AG10803 (cell line): ENCODE measurements at places on chromosomes 6 and 20.

- no peak for DNase-seq
Observed at GRCh38 chr6:161057103-161058091, 65.8 kb downstream of the MAP3K4 start.

DNA sequence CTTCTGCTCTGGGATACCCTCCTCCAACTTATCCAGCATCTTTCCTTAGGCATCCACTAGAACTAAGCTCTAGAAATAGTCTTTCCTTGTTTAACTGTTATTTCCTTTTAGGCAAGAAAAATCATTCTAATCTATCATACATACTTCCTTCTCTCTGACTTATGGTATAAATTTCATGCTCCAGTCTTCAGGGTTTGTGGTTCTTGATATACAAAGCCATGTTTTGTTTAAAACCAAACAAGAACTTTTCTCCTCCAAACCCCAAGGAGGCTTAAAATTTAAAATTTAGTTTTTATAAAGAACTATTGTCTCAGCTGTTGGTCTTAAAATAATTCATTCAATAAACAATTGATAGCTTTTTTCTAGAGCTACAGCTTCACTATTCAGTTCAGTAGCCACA, 77.2 kb downstream of the CD164 start:
- no peak for DNase-seq

DNA sequence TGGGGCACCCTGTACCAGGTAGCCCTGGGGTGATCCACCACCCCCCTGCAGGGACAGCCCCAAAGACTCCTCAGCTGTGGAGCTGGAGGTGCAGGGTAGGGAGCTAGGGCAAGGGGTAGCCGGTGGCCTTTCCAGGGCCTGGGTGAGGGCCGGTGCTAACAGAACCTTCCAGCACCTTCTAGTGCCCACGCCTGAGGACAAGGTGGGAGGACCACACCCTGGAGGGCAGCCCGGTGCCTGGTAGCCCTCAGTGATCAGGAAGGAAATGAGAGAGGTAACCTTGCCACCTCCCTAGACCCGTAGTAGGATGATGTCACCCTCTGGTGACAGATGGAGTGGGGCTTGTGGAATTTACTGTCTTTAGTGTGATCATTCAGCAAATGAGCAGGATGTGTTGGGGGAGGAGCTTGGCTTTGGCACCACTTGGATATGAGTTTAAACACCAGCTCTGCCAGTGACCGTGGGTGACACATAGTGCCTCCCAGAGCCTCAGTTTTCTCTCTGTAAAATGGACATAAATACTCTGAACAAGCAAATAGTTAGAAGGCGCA, 187.7 kb downstream of the NFATC2 start:
- DNase-seq, result peak; percentile 63

GRCh38 chr6:38976801-38977500, 71.6 kb upstream of the GLP1R start:
- DNase-seq, result no peak

DNA sequence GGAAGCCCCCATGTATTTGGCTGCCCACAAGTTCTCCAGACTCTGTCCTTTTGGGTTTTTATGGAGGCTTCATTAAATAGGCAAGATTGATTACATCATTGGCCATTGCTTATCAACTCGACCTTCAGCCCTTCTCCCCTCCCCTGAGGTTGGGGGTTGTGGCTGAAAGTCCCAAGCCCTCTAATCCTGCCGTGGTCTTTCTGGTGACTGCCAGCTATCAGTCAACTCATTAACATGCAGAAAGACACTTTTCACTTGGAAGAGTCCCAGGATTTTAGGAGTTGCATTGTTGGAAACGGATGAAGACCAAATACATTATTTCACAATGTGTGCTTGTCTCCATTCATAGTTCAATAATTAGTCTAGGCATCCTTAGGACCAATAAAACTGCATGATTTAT, 9.5 kb downstream of the CDC5L start:
- DNase-seq, result no peak

DNA sequence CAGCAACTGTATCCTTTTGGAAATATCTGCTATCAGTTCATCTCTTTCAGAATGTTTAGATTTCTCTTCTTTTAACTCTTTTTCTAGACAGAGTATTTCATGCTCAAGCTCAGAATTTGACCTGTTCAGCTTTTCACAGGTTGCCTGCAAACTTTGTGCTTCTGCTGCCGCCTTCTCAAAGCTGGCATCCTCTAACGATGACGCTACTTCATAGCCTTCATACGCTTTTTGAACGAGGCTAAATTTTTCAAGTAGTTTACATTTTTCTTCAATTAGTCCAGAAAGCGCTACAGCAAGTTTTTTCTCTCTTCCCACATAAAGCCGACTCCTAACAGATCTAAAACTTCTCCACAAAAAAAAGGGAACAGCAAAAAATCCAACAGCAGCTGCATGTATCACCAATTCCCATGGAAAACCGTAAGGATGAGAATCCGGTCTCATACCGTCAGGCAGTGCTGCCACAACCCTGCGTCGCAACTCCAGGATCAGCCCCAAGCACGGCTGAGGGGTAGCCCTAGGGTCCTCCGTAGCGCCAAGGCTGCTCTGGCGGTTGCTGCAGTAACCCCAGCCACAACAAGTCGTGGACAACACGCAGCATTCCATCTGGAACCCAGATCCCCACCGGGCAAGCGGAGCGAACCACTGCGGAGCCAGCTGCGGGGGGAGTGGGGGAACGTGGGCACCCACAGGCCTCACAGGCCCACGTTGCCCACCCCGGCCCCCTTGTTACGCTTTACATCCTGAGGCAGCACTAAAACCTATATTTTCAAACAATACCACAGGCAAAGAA, 30.6 kb downstream of the DACT2 start:
- DNase-seq, result no peak

DNA sequence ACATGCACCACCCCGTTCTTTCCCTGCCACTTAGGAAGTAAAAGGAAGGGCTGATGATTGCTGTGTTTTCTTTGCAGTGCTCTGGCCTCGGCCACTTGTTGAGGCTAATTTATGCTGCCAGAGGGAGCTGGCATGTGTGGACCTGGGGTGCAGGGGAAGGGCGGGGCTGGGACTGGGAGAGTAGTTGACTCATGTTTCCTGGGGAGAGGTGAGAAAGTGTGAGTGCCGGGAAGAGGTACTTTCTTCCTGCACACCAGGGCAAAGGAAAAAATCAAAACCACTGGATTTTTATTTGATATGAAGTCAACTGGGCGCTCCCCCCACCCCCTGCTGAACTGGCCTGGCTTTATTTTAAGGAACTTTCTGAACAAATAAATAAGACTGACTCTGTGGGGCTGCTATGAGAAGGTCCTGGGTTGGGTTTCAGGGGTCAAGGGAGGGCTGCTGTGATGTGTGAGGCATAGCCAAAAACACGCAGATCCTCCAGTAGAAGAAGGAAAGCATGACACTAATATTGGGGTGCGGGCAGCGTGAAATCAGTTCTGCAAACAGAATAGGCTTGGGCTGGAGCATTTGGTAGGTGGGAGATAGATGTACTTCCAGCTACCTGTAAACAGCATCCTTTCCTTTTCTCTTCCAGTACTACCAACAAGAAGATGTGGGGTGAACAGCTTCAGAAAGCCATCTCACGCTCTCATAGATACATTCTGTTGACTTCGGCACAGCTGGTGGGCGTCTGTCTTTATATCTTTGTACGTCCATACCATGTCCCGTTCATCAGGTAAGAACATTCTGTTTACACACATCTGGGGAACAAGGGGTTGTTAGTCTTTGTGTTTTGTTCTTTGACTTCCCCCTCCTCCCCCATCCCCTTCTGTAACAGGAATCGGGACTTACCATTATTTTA, 87.5 kb downstream of the SYNJ2 start:
- DNase-seq, result peak; percentile 35

GRCh38 chr20:56483970-56484369, 15.5 kb downstream of the RTF2 start:
- no peak for DNase-seq

DNA sequence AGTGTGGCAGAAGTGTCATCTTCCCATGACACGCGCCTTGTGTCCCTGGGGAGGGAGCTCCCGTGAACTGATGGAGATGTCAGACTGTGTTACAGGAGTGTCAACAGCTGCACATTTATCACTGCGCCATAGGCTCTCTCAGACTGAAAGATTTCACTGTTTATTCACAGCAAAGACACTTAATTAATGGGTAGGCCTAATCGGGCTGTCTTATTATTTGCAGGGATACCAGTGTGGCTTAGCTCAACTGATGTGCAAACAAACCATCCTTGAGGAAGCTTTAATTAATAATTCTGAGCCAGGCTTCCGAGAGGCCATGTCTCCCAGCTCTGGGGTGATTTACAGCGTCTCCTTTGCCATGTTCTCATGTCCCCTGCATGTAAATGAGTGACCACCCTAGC, 771.0 kb downstream of the QKI start:
- no peak for DNase-seq

DNA sequence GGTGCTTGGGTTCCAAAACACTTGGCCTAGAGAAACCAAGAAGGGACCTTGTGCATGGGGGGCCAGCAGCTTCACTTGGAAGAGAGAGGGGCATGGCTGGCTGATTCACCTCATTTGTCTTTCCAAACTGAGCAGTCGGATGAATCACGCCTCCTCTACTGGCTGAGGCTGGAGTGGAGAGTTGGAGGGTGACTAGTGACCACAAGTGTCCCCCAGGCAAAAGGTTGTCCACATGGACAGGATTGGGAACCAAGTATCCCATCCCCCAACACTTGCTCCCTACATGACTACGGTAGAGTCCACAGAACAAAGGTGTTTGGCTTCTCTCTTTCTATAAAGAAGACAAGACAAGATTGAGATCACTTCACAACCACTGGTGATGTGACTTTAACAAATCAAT, 875.6 kb downstream of the QKI start:
- no peak for DNase-seq

DNA sequence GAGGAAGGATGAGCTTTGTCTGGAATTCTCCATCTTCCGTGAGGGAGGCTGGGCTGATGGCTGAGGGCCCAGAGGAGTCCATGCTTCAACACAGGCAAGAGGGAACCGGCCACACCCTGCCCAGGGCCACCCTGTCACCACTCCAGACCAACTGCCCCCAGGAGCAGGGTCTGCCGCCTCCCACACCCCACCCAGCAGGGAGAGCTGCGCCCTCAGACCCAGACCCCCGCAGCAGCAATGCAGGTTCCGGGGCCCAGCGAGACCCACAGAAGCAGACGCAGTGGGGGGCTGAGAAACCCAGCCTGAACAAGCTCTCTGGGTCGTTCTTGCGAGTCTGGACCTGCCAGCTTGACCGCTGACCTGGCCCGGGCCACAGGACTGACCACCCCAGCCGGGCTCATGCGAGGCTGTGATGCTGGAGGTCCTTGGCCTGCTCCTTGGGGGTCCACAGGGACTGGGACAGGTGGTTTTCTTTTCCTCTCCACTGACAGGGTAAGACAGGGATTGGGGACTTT, 25.0 kb downstream of the FRMD1 start:
- DNase-seq, result no peak

GRCh38 chr6:108291091-108291490, 3.8 kb upstream of the AFG1L start:
- DNase-seq, result no peak

DNA sequence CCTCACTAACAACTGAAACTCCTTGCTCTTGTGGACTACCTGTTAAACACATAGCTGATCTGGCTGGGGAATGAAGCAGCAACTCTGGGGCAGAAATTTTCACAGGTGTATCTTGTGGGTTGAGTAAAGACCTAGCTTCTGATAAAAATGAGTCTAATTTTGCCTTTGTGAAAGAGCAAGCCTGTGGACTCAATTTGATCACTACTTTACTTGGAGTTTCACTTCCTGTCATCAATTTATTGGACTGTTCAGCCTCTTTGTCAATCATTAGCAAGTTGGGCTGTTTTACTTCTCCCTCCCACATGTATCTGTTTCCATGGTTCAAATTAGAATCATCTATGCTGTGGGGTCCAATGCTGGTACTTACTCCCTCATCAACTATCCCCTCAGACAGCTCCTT, 29.6 kb upstream of the CRIP3 start:
- no peak for DNase-seq

DNA sequence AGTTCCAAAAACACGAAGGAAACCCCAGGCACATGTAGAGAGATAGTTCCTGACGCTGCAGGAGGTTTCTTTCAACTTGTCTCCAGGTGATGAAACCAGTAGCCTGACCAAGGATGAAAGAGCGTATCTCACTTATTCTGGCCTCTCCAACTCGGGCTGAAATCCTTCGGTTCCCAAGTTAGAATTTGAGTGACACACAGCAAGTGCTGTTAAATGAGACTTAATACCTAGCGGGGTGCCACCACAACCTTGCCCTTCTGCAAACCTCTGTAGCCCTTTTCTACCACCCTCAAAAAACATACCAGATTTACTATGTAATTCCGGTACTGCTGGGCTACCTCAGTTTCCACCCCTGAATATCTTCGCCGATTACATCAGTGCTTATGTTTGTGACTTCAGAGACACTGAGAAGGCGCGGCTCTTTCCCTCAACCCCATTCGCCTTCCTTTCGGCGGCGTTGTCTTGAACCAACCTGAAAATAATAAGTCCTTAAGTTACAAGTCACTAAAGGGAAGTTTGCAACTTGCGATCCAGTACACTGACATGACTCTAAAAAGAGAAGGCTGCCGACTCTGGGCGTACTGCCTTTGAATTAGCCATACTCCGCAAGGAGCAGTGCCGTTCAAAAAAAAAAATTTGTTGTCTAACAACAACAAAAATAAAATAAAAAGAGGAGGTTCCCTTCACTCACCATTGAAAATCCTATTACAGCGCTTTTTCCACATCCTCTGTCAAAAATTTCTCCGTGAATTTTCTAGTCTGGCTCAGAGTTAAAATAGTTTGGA, 194.9 kb upstream of the ZNF184 start:
- DNase-seq, result no peak

DNA sequence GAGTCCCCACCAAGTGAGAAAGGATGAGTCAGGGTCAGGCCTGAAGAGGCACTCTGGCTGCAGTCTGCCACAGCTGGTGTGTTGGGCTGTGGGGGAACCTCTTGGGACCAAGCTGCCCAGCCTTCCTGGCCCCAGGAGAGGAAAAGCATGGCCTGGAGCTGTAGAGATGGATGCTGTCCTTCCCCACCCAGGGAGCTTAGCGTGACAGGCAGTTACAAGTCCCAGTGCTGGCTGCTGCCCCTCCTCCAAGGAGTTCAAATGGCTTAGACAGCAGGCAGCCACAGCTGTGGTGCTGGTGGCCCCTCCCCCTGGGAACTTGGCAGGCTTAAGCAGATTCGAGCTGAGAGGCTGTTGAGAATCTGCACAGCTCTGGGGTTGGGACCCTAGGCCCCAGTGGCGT, 253.2 kb downstream of the PLCB1 start:
- peak; percentile 84 for DNase-seq

- no peak for DNase-seq
Observed at GRCh38 chr6:12110523-12111362, 98.6 kb downstream of the HIVEP1 start.

DNA sequence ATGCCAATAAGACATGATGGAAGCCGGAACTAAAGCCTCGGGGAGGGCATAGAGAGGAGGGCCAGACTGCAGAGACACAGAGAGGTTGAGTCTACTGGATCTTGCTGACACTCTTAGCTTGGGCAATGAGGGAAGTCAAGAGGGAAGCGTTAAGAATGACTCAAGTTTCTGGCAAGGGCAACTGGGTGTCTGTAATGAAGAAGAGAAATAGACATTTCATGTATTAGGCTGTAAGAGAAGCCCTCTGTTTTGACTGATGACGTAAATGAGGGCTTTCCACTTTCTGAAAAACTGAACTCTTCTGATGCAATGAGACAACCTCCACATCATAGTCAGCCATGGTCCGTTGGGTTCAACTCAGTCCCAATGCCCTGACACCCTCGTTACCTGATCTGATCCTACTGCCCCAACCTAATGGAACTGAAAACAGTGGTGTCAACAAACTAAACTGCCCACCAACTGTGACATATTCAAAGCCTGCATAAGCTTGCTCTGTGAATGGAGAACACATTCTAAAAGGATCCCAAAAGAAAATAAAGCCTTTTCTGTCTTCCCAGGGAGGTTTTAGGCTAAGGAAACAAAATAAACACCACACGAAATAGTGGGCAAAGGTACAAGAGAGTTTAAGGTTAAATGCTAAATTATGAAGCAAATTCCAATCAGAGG, 45.8 kb upstream of the PNRC1 start:
- DNase-seq, result peak; percentile 90
